ENCODE measurements at places on chromosomes 16 and 17.

DNA sequence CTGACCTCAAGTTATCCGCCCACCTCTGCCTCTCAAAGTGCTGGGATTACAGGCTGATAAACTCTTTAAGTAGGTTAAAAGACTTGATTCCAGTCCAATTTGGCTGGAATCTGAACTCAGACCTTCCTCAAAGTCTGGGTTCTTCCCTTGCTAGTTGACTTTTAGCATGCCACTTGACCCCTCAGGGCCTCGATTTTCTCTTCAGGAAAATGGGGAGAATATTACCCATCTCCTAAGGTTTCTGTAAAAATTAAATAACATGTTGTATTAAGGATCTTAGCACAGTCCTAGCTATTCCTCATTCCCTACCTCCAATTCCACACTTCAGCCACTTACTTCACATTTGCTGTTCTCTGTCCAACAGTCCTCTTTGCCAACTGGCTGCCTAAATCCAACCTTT, 1.9 kb downstream of the GTF3C1 start:
- DNase-seq = no peak

DNA sequence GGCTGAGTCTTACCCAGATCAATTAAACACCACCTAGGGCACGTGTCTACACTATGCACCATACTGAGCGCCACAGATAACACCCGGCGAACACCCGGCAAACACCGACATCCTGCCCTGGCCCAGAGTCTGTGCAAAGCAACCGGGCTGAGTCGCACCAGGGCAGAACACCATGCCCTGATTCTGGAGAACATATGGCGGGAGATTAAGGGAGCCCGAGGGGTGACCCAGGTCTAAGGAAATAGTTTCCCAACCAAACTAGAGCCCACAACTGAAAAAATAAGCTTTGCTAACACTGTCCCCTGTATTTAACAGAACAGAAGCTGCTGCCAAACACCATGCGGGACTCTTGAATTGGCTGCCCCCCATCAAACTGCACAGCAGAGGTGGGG, 22.1 kb downstream of the MYO18A start:
- DNase-seq = no peak

DNA sequence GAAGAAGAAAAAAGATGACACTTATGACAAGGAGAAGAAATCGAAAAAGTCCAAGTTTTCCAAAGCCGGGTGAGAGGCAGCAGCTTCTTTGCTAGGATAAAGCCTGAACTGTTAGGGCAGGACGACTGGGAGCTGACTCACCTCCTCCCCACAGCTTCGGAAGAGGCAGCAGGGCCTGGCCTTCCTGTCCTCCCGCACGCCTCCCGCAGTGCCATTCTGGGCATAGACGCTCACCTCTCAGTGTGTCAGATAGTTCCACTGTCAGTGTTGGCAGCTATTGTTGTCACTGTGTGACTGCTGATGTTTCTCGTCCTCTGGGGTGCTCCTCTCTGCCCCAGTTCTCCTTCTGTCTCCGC, 12.6 kb downstream of the UBN1 start:
- DNase-seq = no peak

GRCh38 chr16:22373662-22374310, 633 bp downstream of the CDR2 start:
- DNase-seq = peak; percentile 25

DNA sequence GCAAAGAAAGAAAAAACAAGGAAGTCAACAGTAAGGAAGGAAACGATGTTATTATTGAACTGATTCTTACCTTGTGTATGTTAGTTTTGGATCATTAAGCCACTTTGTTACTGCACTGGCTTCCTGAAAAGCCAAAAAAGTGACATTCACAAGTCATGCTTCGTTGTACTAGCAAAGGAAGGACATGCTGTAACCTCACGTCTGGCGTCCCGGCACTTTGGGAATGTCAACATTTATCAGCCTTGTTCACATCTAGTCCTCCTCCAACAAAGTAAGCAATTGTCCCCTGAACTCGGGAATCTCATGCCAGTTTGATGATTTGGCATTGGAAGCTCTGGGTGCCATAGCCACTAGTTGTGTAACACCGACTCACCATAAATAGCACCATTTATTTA, 731 bp upstream of the MKS1 start:
- no peak for DNase-seq

GRCh38 chr17:82013341-82013740, 9.3 kb downstream of the CENPX start:
- DNase-seq = no peak

- no peak for DNase-seq
These were observed 19.5 kb downstream of the MARVELD3 start for GRCh38 chr16:71645450-71645849.

DNA sequence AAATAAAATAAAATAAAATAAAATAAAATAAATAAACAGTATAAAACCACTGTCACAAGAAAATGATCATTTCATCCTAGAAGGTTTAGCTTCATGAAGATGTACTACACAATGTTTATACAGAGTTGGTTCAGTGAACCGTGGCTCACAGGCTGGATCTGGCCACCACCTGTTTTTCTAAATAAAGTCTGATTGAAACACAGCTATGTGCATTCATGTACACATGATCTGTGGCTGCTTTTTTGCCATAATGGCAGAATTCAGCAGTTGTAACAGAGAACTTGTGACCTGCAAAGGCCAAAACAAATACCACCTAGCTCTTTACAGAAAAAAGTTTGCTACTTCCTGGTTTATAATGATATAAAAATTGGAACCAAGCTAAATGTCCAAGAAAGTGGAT, 12.6 kb upstream of the RPRML start:
- no peak for DNase-seq

DNA sequence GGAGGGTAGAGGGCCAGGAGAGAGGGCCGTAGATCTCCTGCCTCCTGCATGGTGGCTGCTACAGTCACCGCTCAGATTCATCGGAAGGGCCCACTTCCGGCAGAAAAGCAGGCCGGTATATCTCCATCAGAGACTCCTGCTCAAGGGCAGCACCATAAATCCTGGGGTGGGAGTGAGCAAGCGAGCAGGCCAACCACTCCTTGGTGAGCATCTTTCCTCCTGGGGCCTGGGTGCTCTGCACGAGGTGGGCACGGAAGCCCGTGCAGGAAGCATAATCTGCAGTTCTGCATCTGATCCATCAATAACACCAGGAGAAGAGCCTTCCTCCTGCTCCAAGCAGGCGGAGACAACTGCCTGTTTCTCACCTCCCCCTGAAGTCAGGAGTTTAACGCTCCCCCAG, 57.4 kb upstream of the TMEM132E start:
- no peak for DNase-seq

GRCh38 chr17:33373273-33373672, 80.2 kb upstream of the ASIC2 start:
- DNase-seq = no peak

- no peak for DNase-seq
These were observed 12.4 kb upstream of the ZNF469 start for GRCh38 chr16:88370365-88370764.

GRCh38 chr16:29664091-29664921, 1.3 kb downstream of the SPN start:
- peak; percentile 70 for DNase-seq

Measured in stimulated activated CD4-positive, alpha-beta T cell treated with anti-CD3 and anti-CD28 coated beads, Interleukin-1b, Interleukin-23, amount 100 ng/mL, for 48 hours (primary cell).